ENCODE measurements at places on chromosomes 7 and 10. TPM values are rescaled to one million over a fixed set of nuclear protein-coding genes. Genes with fewer than 3 reads are reported as not detected.

- no peak for DNase-seq
Observed at GRCh38 chr10:129690248-129691070, 223.4 kb downstream of the MGMT start.

GRCh38 chr7:76063525-76063924 lies 15.6 kb downstream of the MDH2 start:
- DNase-seq, result no peak

DNA sequence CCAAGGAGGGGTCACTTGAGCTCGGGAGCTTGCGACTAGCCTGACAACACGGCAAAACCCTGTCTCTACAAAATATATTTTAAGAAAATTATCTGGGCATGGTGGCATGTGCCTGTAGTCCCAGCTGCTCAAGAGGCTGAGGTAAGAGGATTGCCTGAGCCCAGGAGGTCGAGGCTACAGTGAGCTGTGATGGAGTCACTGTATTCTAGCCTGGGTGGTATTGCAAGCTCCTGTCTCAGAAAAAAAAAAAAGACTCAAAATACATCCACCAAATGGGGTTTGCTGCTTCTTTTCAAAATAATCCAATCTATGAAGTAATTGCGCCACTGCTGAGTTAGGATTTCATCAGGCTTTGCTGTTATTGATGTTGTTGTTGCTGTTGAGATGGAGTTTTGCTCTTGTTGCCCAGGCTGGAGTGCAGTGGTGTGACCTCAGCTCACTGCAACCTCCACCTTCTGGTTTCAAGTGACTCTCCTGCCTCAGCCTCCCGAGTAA lies 11.1 kb upstream of the VIM start:
- DNase-seq, result no peak

GRCh38 chr7:150799741-150800580 lies at the start of gene TMEM176B:
TMEM176B (minus strand) TSS chr7:150800364; CDS start chr7:150796569, 3,795 bp downstream.
- DNase-seq, result no peak

DNA sequence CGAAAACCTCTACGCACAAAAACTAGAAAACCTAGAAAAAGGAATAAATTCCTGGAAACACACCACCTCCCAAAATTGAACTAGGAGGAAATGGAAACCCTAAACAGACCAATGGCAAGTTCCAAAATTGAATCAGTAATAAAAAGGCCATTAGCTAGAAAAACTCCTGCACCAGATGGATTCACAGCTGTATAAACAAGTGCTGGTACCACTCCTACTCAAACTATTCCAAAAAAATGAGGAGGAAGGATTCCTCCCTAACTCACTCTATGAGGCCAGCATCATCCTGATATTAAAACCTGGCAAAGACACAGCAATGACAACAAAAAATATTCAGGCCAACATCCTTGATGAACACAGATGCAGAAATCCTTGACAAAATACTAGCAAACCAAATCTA lies 228.2 kb downstream of the CHRM2 start:
- DNase-seq, result no peak

GRCh38 chr7:6258440-6259182 lies 13.8 kb downstream of the CYTH3 start:
- DNase-seq, result no peak

- no peak for DNase-seq
Observed at GRCh38 chr7:75866114-75866488, 12.7 kb upstream of the RHBDD2 start.

DNA sequence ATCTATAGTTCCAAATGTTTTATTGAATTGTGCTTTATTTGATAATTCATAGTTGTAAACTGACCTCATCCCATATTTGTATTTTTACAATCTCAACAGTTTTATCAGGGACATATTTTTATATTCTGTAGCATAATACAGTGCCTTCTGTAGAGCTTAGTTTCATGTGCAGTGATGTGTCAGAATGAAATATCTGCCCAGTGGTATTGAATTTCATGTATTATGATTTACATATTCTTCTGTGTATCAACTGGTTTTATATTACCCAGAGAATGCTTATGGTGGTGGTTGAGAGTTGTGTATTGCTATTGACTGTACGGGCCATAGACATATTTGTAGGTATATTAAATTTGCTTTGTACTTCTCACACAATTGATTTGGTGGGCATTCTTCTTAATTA lies 89.9 kb downstream of the KAT6B start:
- DNase-seq, result no peak

The CPA5 gene
- total RNA-seq, result 1.7 TPM

The ANK3 gene
- total RNA-seq, result 50.5 TPM

The HTR5A gene
- not detected for total RNA-seq
